NT2/D1 (cell line): ENCODE measurements at places on chromosomes 1 and 21.

GRCh38 chr1:109266965-109267364 is 16.0 kb downstream of the PSRC1 start:
- DNase-seq: no peak

DNA sequence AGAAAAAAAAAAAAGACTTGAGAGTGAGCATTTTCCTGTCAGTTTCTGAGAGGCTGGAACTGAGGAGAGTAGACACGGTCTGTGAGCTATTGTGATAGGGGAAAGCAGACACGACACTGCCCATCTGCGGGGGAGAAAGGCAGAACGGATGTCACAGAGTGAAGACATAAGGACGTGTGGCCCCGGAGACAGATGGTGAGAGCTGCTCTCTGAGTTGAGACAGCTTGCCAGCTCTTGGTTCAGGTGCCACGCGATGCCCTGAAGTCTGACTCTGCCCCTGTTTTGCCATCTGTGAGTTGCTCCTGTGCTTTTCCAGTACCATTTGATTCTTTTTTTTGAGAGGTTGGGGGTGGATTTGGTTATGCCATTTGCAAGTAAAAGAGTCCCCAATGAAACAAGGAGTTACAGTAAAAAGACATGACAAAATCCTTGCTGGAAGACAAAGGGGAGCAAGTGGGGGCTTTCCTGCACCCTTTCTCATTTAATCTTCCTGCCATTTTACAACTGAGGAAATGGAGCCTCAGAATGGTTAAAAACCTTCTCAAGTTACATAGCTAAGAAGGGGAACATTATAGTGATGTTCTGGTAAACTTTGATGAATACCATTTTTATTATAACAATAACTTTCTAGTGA is 128.9 kb upstream of the DNAH14 start:
- peak; percentile 65 for DNase-seq

GRCh38 chr1:223030871-223031400 is 112.1 kb downstream of the TLR5 start:
- DNase-seq: no peak

DNA sequence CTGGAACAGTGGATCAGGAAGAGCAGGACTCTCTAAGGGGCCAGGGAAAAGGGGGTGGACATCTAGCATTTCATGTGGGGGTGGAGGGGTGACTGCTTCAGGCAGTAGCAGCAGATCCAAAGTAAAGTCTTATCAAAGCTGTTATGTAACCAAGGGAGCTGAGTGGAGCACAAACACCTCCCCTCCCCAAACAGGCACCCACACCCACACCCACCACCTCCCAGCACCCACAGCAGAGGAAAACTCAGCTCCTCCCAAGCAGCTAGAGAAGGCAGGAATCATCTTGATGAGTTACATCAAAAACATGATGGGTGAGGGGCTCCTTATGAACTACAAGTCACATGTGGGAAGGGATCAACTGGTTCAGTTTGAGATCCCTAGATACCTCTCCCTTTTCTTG is 6.0 kb downstream of the DLGAP3 start:
- no peak for DNase-seq

DNA sequence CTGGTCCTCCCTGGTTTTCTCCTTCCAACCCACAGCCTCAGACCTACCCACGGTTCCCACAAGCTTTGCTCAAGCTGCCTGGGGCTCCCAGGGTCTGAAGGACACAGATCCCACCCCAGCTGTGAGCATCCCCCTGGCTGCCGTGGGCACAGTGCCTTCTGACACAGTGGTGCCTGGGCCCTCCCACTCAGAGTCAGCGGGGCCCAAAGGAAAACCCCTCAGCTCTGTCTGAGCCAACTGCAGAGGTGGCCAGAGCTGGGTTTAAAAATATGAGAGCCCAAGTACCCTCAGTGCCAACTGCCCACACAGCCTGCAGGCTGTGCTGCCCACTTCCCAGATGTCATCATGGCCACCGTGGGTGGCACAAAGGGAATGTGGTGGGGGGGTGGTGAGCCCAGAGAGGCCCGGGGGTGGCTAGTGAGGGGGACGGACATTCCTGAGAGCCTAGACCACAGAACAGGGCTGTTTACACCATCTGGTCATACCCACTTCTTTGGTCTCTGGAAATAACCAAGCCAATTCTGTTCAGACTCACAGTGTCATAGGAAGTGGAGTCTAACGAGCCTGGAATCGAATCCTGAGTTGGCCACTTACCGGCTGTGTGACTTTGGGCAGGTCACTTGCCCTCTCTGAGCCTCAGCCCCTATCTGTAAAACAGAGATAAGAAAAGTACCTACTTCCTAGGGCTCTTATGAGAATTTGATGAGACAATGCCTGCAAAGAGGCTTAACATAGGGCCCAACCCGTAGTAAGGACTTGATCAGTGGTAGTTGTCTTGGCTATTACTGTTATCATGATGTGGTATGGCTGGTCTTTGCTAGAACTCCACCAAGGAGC is 85.5 kb downstream of the CAMK2N1 start:
- no peak for DNase-seq

- DNase-seq: no peak
Observed at GRCh38 chr1:208921259-208921658, 662.3 kb upstream of the CAMK1G start.

DNA sequence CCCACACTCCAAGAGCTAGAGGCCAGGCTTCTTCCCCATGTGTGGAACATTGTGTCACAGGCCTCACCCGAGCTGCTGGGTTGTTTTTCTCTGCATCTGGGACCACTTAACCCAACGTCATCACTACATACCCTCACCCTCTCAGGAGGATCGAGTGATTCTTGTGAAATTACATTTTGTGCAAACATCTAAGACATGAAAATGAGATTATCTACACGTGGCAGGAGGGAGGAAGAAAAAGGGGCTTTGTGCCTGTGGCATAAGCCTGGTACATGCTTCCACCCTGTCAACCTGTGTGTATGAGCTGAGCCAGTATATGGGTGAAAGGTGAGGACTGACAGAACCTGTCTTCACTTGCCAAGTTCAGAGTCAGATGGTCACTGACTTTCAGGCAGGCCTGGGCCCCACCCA is 1.6 kb downstream of the CPT2 start:
- DNase-seq: no peak

DNA sequence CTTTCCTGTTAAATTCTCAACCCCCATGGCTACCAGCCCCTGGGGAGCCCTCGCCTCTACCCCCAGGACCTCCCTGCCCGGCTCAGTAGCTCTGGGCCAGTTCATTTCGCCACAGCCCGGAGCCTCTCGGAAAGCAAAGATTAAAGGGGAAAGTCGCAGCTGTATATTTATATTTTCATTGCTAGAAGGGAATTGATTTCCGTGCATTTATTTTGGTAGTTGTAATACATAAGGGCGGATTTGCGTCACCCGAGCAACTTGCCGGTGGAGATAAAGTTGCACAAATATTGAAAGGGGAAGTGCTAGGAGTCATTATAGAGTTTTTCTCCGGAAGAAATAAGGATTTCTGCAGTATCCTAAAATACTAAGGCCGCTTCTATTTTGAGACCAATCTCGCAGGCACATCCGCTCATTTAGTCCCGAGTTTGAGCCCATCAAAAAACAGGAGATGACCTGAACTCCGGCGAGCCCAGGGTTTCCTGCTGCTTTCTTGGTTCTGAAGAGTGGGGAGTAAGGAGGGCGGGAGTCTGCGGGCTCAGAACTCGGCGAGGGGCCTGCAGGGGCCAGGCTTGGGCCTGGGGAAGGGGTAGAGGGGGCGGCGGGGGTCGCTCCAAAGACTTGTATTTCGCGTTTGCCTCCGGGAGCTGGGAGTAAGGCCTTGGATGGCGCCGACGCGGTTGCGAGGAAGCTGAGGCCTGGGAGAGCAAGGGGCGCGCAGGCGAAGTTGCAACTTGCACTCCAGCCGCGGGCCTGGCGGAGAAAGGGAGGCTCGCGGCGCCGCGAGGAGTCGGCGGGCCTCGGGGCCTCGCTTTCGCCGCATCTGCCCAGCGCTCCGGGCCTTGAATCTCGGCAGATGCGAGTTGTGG is 2.5 kb upstream of the HLX start:
- peak; percentile 60 for DNase-seq

- no peak for DNase-seq
Observed at GRCh38 chr21:28805885-28806284, 186.8 kb downstream of the LTN1 start.

DNA sequence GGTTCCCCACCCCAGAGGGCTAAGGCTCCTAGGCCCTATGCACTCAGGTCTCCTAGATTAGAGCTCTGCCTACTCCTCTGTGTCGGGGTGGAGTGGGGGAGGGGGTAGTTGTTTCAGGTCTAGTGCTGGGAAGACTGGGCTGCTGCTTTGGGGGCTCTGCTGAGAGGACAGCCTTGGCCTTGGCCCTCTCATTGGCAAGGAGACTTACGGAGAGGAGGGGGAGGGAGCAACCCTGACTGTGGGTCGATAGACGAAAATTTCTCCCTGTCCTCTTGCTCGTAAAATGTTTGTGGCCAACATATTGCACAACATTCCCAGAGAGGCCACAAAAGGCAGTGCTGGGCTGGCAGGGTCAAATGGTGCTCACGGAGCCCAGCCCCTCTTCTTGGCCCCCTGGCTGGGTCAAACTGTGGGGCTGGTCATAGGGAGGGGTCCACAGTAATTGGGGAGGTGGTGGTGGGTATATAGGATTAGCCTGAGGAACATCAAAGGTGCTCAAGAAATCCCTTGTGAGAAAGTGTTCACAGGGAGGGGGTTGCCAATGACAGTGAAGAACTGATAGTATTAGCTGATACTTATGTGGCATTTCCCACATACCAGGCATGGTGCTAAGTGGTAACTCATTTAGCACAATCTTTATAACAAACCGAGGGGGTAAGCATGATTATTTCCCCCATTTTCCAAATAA is 8.5 kb upstream of the DMBX1 start:
- no peak for DNase-seq
